ENCODE measurements at places on chromosomes 4 and X. TPM values are rescaled to one million over a fixed set of nuclear protein-coding genes. Genes with fewer than 3 reads are reported as not detected.

- no peaks in the 10 kb centered on the region for H3K27me3 ChIP-seq
- no peak overlapping the region for H3K4me3 ChIP-seq
- H3K36me3 ChIP-seq: peaks cover 4% of the 10 kb centered on the region
- no peaks in the 10 kb centered on the region for H3K4me1 ChIP-seq
- no peak overlapping the region for H3K27ac ChIP-seq
Measured at GRCh38 chrX:54923376-54923775, 2.8 kb downstream of the TRO start.

- no peaks in the 10 kb centered on the region for H3K36me3 ChIP-seq
Measured at GRCh38 chr4:108355902-108356535, 187.3 kb upstream of the LEF1 start.

DNA sequence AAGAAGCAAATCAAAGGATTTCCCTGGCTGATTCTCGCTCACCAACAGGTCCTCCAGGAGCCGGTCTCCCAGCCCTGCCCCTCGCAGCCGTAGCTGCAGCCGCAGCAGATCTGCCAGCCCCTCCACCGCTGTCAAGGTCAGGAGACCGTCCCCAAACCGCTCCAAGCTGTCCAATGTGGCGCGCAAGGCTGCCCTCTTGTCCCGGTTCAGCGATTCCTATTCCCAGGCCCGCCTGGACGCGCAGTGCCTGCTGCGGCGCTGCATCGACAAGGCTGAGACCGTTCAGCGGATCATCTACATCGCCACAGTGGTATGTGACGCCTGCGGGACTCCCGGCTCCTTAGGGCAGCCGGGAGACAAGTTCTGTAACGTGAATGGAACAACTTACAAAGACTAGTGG is 25.6 kb downstream of the SPATA18 start:
- peaks cover 20% of the 10 kb centered on the region for H3K4me1 ChIP-seq
- DNase-seq: peak; percentile 79
- H3K4me3 ChIP-seq: peak overlapping the region; percentile 45

DNA sequence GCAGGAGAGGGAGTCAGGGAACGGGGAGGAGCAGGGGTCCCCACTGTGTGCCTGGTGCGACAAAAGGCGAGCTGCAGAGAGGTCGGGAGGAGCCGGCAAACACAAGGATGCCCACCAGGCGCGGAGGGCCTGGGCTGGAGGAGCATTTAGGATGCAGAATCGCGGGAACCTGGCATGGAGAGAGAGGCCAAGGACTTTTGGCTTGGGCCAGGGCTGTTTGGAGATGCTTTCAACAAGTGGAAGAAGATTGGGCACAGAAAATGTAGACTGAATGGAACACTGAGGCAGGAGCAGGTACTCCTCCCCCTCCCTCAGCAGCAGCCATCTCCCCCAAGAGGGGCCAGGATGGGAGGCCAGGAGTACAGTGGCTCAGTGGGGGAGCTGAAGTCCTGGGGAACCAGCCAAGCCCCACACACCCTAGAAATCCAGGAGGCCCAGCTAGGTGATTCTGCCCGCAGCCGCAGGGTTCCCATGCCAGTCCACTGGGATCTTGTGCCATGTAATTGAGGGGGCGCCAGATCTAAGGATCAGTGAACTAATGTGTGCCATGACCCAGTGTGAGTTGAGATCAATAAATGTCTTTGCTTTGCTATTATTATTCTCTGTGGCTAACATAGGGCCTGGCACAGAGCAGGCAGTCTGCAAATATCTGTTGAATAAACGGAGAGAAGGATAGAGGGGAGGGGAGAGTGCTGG is 1.1 kb upstream of the ABLIM2 start:
- peak overlapping the region; percentile 69 for H3K4me3 ChIP-seq
- peaks cover 65% of the 10 kb centered on the region for H3K27me3 ChIP-seq
- H3K36me3 ChIP-seq: no peaks in the 10 kb centered on the region
- no peak for DNase-seq

DNA sequence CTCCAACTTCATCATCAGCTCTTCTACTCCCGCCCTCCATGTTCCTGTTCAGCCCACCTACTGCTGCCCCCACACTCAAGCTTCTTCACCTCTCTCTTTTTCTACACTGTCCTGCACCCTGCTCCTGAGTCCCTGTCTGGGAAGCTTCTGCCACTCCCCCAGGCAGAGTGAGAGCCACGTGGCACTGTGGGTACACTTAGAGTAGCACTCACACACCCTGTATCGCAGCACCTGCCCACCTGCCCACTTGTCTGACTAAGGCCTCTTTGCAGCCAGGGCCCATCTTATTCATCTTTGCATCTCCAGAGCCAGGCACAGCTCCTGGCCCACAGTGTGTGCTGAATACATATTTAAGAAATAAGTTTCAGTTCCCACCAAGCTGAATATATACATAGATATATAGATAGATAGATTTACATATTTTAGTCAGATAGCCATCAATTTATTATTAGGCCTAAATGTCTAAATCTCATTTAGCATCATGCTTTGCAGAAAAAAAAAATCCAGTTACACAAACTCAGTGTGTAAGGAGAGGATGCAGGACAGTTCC is 24.9 kb downstream of the CCDC149 start:
- no peak overlapping the region for H3K4me3 ChIP-seq
- no peaks in the 10 kb centered on the region for H3K36me3 ChIP-seq
- no peak overlapping the region for H3K27ac ChIP-seq
- no peaks in the 10 kb centered on the region for H3K27me3 ChIP-seq
- no peak for DNase-seq

DNA sequence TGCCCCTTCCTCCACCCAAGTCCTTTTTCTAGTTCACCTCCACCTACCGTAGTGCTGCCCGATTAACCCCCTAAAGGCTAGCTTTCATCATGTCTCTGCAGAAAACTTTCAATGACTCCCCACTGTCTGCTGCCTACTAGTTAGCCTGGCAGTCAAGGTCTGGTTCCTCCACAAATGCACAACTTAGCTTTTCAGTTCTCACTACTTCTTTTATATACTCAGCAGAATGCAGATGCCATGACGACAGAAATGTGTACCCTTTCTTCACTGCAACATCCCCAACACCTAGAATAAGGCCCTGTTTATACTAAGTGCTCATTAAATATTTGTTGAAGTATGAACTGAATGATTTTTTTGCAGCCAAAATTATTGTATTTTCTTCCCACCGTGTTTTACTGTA is 30.9 kb upstream of the RASGEF1B start:
- H3K27ac ChIP-seq: no peak overlapping the region
- H3K27me3 ChIP-seq: no peaks in the 10 kb centered on the region
- DNase-seq: no peak
- H3K4me3 ChIP-seq: no peak overlapping the region

GRCh38 chrX:107522901-107523300 is 73.4 kb downstream of the FRMPD3 start:
- no peak overlapping the region for H3K27ac ChIP-seq
- H3K27me3 ChIP-seq: no peaks in the 10 kb centered on the region
- H3K36me3 ChIP-seq: no peaks in the 10 kb centered on the region
- H3K4me3 ChIP-seq: no peak overlapping the region
- no peak for DNase-seq

GRCh38 chr4:133801883-133802282 is 399.7 kb downstream of the PABPC4L start:
- H3K36me3 ChIP-seq: no peaks in the 10 kb centered on the region
- peak; percentile 71 for DNase-seq
- H3K4me1 ChIP-seq: peaks cover 39% of the 10 kb centered on the region
- H3K4me3 ChIP-seq: peak overlapping the region; percentile 23

DNA sequence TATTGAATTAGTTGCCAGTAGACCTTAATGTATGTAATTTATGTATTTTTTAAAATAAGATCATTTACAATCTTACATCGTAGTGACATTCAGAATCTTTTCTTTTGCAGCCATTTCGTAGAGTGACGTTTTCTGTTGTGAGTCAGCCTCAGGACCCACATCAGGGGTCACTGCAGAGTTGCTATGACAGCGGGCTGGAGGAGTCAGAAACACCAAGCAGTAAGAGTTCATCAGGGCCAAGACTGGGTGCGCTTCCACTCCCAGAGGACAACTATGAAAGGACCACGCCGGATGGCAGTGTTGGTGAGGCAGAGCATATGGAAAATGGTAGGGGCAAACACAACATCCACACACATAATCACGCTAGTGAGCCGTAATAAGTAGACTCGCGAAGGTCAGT is 199.9 kb downstream of the PCDH7 start:
- peaks cover 18% of the 10 kb centered on the region for H3K4me1 ChIP-seq
- H3K27ac ChIP-seq: no peak overlapping the region
- peak; percentile 40 for DNase-seq
- no peak overlapping the region for H3K4me3 ChIP-seq
- no peaks in the 10 kb centered on the region for H3K36me3 ChIP-seq

DNA sequence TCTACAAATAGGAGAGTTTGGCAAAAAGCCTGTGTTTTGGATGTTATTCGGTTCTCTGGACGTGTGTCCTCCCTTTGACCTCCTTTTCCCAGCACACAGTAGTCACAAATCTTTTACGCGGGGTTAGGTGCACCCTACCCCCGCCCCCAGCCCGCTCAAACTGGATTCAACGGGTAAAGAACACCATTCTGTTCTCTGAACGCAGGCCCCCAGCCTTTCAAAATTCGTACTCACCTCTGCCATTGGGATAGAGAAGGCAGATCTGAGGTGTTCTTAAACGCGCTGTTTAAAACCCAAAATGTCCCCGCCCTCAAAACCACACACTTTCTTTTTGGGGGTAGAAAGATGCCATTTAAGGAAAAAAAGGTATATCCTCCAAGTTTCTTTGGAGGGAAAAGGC is 2.7 kb downstream of the LEF1 start:
- peak overlapping the region; percentile 71 for H3K4me3 ChIP-seq
- peaks cover 89% of the 10 kb centered on the region for H3K27me3 ChIP-seq
- H3K27ac ChIP-seq: no peak overlapping the region
- H3K36me3 ChIP-seq: no peaks in the 10 kb centered on the region
- H3K4me1 ChIP-seq: peaks cover 17% of the 10 kb centered on the region

DNA sequence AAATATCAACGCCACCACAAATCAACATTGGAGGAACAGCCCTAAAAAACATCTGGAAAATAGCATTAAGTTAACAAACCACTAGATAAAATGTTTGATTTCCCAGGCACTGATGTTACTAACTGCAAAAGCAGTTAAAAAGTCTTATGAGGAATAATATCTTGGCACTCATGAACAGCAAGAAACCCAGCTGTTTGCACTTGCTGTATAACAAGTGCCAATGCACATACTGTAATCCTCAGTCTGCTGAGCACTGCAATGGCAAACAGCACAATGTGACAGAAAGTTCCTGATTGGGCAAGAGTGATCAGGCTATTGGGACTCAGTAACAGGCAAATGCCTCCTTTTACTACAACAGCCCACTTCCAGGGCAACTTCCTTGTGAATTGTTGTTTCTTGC is 20.8 kb upstream of the SEC24B start:
- H3K36me3 ChIP-seq: no peaks in the 10 kb centered on the region
- no peak overlapping the region for H3K27ac ChIP-seq

DNA sequence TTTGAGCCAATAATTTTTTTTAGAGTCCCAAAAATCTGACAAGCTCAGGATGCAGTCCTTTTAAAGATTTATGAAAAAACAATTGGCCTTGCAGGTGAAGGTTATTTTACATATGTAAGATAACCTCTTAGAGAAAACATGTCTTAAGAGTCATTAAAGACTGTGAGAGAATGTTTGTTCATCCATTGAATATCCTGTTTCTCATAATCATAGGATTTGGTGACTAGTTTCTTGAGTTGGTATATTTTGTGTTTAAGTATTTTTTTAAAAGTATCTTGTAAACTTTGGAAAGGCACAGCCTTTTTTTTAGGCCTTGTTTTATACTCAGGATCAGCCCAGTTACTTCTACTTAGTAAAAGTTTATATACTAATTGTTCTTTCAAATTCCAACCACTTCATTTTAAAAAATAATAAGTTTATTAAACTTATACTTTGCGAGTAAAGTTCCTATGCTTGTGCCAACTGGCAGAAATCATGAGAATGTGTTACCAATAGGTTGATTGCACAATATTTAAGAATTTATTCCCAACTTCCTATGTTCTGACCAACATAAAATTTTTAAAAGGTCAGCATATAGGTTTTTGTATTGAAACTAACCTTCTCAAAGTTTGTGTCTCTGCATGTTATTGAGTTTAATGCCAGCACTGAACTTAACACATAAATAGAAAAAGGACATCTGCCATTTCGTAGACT is 40.0 kb upstream of the ARSJ start:
- no peaks in the 10 kb centered on the region for H3K27me3 ChIP-seq
- no peak overlapping the region for H3K27ac ChIP-seq
- no peak for DNase-seq
- no peaks in the 10 kb centered on the region for H3K4me1 ChIP-seq
- H3K4me3 ChIP-seq: no peak overlapping the region

GRCh38 chr4:106186201-106186600 is 129.8 kb downstream of the TBCK start:
- H3K36me3 ChIP-seq: peaks cover 3% of the 10 kb centered on the region
- DNase-seq: no peak
- H3K4me1 ChIP-seq: no peaks in the 10 kb centered on the region
- H3K27ac ChIP-seq: no peak overlapping the region

GRCh38 chr4:146709956-146710355 is 71.3 kb downstream of the POU4F2 start:
- no peak for DNase-seq
- H3K36me3 ChIP-seq: no peaks in the 10 kb centered on the region
- H3K27ac ChIP-seq: no peak overlapping the region
- H3K4me1 ChIP-seq: no peaks in the 10 kb centered on the region
- no peaks in the 10 kb centered on the region for H3K27me3 ChIP-seq

DNA sequence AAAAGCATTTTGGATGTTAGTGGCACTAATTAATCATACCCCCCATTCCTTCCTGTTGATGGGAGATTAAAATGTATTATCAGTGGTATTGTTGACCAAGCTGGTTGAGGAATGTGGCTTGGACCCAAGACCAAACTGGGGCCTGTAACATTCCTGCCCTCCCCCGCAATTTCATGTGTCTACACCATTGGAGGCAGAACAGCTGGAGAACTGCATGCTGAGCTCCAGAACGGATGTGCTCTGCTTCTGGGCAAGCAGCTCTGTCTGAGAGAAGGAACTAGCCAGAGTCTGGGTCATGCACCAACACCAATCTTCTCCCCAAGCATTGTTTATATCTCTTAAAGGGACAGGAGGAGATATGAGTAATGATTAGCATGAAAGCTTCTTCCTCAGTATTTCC is 185.5 kb downstream of the CEP135 start:
- DNase-seq: peak; percentile 26
- no peak overlapping the region for H3K4me3 ChIP-seq
- H3K4me1 ChIP-seq: no peaks in the 10 kb centered on the region
- H3K27me3 ChIP-seq: no peaks in the 10 kb centered on the region
- no peak overlapping the region for H3K27ac ChIP-seq

GRCh38 chr4:88597970-88598660 is 5.8 kb downstream of the HERC3 start:
- no peaks in the 10 kb centered on the region for H3K36me3 ChIP-seq
- H3K27me3 ChIP-seq: peaks cover 16% of the 10 kb centered on the region
- no peak overlapping the region for H3K4me3 ChIP-seq
- DNase-seq: peak; percentile 36
- peaks cover 28% of the 10 kb centered on the region for H3K4me1 ChIP-seq

CT45A8 gene
- not detected for total RNA-seq

NKX3-2 gene
- not detected for total RNA-seq

RIBC1 gene
- total RNA-seq: 0.62 TPM

PORCN gene
- total RNA-seq: 21.2 TPM

All from neural progenitor cell (in vitro differentiated cells).